Myocyte (in vitro differentiated cells): ENCODE measurements at places on chromosomes 5 and 9. TPM values are rescaled to one million over a fixed set of nuclear protein-coding genes. Genes with fewer than 3 reads are reported as not detected.

Gene CSF2
- not detected in 2 replicates for total RNA-seq

Gene LHX3
- not detected in 2 replicates for total RNA-seq

- DNase-seq = no peak
These were observed 136.2 kb upstream of the SLC30A5 start for GRCh38 chr5:68957591-68957990.

- peak; percentile 87 for DNase-seq
These were observed 7.8 kb downstream of the EXOSC2 start for GRCh38 chr9:130701059-130702022.

- DNase-seq = no peak
These were observed 13.6 kb upstream of the CFAP157 start for GRCh38 chr9:127693143-127693542.

DNA sequence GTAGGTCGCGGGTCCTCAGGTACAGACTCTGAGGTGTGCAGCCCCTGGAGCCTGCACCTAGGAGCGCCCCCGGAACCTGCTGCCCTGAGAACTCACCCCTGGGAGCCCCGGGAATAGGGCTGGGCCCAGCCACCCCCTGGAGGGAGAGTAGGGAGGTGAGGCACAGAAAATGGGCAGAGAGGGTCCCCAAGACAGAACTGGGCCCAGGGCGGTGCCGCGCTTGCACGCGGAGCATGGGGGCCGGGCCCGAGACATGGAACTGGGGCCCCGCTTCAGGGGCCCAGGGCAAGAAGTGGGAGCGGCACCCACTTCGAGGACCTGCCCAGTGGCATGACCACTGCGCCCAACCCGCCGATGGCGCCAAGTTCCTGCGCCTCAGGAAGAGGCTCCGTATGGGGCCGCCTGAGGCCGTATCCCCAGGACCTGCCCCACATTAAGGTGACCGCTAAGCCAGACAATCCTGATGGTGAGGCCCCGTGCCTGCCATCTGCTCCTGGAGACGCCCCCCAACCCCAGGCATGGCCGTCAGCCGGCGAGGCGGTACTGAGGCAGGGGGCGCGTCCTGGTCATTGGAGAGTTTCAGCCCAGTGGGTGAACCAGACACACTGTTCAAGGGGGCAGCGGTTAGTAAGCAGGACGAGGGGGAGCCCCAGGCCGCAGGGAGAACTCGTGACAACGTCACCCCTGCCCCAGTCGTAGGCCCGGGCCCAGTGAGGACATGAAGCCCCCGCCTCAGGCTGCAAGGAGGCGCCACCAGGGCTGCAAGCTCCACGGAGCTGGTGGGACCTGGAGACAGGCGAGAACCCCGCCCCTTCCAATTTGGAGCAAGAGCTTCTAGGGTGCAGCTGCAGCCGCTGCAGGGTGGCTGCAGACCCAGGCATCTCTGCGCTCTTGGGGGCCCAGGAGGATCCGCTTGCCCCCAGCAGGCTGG is 89.5 kb upstream of the PUM3 start:
- no peak for DNase-seq

- DNase-seq = no peak
These were observed 144.9 kb downstream of the BARX1 start for GRCh38 chr9:93810028-93810971.

GRCh38 chr9:76895186-76895585 is 10.7 kb downstream of the PRUNE2 start:
- DNase-seq = peak; percentile 93
